ENCODE measurements at places on chromosomes 7 and 10.

DNA sequence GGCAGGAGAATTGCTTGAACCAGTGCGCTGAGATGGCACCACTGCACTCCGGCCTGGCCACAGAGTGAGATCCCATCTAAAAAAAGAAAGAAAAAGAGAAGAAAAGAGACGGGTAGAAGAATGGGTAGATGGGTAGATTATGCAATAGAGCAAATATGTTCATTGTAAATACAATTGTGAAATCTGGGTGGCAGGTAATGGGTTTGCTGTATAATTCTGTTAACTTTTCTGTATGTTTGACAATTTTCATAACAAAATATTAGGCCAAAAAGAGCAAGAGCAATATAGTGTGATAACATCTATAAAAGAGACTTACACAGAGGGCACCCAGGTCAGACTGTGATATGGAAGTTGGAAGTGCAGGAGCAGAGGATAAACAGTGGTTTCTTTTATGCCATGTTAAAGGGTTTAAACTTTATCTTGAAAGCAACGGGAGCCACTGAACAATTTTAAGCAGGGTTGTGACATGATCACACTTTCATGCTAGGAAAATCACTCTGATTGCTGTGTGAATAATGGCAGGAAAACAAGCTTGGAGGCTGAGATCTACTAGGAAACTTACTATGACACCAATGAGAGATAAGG lies 6.7 kb upstream of the COL28A1 start:
- no peak overlapping the region for H3K27ac ChIP-seq
- no peaks in the 10 kb centered on the region for H3K36me3 ChIP-seq
- no peak for DNase-seq
- no peak overlapping the region for H3K4me3 ChIP-seq

- H3K4me1 ChIP-seq: no peaks in the 10 kb centered on the region
- H3K4me3 ChIP-seq: no peak overlapping the region
- no peak overlapping the region for H3K27ac ChIP-seq
- H3K27me3 ChIP-seq: no peaks in the 10 kb centered on the region
- DNase-seq: no peak
Observed at GRCh38 chr7:104900525-104901239, 113.3 kb upstream of the KMT2E start.

DNA sequence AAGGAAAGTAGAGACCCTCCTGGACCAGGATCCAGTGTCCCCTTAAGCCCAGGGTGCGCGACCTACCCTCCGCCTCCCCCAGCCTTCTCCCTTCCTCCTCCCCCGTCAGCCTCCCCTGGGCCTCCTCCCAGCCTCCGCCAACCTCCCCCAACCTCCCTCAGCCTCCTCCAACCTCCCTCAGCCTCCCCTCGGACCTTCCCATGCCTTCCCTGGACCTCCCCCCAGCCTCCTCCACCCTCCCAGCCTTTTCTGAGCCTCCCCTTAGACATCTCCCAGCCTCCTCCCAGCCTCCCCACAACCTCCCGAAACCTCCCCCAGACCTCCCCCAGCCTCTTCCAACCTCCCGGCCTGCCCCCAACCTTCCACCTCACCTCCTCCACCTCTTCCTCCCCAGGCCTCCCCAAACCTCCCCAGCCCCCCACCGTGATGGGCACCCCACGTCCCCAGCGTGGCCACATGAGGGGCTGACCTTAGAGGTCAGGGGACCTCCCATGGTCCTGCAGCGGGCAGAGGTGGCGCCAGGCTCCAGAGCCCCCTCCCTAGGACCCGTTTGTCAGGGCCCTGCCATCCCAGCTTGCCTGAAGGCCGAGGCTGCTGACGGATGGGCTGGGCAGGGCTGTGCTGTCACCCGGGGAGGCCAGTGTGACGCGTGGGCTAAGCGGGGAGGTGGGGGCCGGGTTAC lies 18.8 kb downstream of the FAM20C start:
- H3K27me3 ChIP-seq: no peaks in the 10 kb centered on the region
- no peak overlapping the region for H3K4me3 ChIP-seq
- no peaks in the 10 kb centered on the region for H3K4me1 ChIP-seq
- no peak for DNase-seq
- H3K36me3 ChIP-seq: no peaks in the 10 kb centered on the region

GRCh38 chr7:135179321-135179925 lies 8.9 kb upstream of the CYREN start:
- peaks cover 12% of the 10 kb centered on the region for H3K36me3 ChIP-seq
- DNase-seq: no peak
- no peaks in the 10 kb centered on the region for H3K4me1 ChIP-seq
- no peaks in the 10 kb centered on the region for H3K27me3 ChIP-seq
- H3K27ac ChIP-seq: no peak overlapping the region
- H3K4me3 ChIP-seq: no peak overlapping the region
